ENCODE measurements at places on chromosomes 2 and 18. TPM values are rescaled to one million over a fixed set of nuclear protein-coding genes. Genes with fewer than 3 reads are reported as not detected.

DNA sequence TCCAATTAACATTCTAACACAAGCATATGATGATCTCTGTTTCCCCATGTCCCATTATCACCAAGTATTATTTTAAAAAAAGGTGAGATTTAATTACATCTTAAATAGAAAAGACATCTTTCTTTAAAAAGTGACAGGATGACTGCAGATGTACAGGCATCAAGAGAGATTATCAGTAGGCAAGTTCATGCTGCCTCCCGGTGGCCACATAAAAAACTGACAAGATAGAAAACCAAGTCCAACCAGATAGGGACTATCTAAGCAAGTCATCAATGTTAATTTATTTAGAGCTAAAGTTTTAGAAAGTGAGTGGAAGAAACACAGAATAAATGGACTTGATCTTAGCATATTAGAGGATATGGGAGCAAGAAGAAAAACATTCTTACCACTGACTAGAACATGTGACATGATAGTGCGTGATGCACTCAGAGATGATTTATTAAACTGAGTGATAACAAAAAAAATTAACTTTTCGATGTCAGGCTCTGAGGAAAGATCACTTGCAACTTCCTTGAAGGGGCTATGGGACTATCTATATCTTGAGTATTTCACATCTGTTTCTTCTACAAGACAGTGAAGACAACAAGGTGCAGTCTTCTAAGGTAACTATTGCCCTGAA, 5.4 kb upstream of the TDRD15 start:
- DNase-seq = no peak

GRCh38 chr2:77086051-77086450, 436.1 kb downstream of the LRRTM4 start:
- DNase-seq = no peak

DNA sequence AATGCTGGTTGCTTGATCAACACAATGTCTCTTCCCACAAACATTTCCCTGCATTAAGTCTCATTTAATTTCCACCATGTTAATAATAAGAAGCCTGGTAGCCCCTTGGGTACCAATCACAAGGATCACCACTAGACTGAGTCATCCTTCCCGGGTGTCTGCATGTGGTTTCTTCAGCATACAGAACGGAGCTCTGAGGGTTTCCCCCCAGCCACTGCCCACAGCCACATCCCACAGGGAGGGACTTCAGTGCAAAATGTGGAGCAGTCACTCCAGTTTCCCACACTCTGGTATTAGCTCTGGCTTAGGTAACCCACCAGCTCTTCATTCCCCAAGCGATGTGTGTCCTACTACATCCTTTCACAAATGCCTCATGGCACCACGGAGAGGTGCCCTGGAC, 42.7 kb upstream of the POLE4 start:
- DNase-seq = no peak

- no peak for DNase-seq
These were observed 164.2 kb downstream of the ANTXR1 start for GRCh38 chr2:69177063-69177771.

VAMP5 gene
- 33.8 TPM for polyA plus RNA-seq

DNA sequence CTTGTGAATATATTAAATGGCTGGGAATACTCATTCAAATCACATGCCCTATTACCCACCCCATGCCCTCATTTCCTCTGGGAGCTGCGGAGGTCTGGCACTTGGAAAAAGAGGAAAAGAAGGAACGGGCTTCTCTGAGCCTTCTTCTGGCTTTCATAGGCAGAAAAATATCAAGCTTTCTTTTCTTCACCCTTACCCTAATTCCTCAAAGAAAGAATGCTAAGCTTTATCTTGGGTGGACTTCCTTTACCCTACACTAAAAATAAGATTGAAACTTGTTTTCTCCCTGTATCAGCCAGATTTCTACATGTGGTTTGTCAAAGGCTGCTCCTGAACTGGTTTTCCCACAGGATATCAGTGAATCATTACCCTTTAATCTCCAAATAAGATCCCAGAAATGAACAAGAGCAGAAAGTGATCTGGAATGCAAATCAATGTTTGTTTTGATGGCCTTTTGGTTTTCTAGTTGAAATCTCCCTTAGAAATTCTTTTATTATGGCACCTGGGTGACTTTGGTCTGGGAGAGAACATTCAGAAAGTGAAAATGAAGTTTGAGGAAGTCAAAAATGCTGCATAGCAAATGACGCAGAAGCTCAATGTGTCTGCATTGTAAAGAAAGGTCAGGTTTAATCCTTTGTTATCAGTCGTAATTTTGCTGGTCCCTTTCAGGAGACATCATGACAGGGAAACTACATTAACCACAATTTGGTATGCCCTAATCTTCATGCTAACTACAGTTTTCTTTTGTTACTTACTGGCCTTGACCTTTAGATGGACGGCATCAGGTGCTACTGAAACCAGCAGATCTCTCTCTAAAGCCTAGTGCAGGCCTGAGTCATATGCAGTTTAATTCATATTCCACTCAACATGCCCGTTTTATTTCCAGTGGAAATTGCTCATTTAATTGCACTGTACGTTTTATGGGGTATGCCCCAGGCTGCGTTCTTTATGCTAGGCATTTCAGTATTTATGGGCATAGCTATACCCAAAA, 46.6 kb upstream of the HNRNPA3 start:
- peak; percentile 46 for DNase-seq

EPC2 gene
- 56.7 TPM for polyA plus RNA-seq

- no peak for DNase-seq
These were observed 90.4 kb downstream of the TMEM247 start for GRCh38 chr2:46569766-46570165.

GRCh38 chr2:162462911-162463310, 119.0 kb downstream of the GCA start:
- DNase-seq = no peak

DNA sequence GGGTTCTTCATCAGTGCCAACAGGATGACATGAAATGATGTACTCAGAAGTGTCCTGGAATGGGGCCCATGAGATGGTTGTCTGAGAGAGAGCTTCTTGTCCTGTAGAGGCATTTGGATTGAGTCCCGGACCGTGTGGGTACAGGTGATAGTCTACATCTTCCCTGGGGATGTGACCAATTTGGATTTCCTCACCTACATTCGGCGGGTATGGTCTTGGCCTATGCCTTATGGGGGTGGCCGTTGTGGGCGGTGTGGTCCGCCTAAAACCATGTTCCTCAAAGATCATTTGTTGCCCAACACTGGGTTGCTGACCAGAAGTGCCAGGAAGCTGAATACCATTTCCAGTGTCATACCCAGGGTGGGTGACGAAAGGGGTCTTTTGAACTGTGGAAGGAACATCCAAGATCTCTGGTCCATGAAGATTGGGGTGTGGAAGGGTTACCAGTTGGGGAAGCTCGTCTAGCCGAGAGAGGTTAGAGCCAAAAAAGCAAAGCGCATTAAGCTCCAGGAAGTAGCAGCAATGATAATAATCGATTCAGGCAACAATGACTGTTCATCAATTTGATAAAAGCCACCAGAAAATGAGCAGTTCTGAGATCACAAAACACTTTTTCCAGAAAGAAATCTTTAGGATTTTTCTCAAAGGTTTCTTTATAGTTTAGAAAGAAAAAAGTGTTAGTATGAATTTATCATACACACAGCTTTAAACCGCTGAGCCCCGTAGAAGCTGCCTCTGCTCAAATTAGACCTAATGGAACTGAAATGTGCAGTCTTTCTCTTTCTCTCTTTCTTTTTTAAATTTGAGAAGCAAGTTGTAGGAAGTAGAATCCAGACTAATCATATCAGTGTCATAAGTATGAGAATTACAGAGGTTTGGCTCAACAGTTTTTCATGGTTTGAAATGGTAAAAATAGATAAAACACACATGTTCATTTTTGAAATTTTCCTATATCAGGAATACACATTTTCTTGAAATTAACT, 60.3 kb downstream of the ATIC start:
- DNase-seq = no peak

- peak; percentile 64 for DNase-seq
These were observed 1.8 kb upstream of the ID2 start for GRCh38 chr2:8679827-8680731.

GRCh38 chr2:205717999-205718398, 35.7 kb downstream of the NRP2 start:
- DNase-seq = no peak

DNA sequence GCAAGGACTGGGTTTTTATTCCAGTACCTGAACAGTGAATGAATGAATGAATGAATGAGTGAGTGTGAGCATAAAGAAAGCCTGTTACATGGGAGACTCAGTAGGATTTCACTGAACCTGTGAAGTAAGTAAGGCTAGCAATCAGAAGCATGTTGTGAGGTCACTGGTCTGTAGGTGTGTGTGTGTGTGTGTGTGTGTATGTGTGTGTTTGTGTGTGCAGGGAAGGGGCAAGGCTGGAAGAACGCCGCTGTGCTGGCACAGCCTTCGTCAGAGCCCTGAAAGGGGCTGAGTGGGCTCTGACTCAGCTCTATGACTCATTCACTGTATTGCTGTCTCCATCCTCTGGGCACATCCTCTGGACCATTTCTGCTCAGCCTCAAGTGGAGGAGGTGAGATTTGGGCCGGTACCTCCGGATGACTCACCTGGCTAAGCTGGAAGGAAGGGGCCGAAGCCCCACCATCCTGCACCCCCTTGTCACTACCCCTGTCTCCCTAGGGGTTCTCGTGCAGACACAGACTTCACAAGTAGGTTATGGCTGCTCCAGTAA, 51.4 kb upstream of the MRPL33 start:
- DNase-seq = no peak

DHRS9 gene
- polyA plus RNA-seq = 0.68 TPM

CXCR4 gene
- 45.7 TPM for polyA plus RNA-seq

DNA sequence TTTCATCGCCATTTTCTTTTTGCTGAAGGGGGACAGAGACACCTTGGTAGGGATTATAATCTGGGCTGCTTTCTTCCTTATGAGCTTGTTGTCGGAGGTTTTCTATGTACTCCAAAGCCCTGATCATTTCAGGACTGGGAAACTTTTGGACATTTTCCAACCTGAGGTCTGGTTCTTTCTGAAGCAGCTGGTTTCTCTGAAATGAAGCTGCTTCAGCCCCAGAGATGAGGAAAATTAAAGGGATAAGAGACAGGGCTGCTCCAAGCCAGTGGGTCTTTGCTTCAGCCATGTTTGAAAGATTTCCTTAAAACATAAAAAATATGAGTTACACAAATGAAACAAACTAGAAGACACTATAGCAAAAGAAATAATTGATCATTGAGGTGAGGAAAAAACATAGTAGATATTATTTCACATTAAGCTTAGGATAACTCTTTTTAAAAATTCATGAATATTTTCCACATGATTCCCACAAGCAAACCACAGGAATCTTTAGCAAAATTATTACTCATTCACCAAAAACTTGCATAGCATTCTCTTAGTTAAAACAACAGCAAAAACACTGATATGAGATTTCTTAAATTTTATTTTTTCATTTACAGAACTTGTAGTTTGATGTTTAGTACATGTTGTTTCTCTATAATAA, 3.0 kb downstream of the SCG2 start:
- DNase-seq = no peak

DNA sequence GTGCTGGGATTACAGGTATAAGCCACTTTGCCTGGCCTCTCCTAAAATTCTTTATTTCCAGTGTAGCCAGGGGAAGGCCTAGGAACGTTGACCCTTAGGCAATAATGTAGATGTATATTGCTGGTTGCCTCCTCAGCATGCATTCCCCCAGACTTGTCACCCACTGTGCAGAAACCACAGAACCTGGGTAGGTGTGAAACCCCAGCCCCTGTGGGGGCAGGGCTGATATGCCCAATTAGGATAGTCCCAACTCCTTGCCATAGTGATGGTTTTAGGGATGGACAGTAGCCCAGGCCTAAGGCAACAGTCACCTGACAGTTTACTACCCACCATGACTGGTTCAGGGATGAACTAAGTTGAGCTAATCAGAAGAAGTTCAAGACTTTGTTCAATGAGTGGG, 57.7 kb downstream of the TMEM247 start:
- DNase-seq = no peak

INPP1 gene
- polyA plus RNA-seq = 18.6 TPM

GKN1 gene
- polyA plus RNA-seq = not detected

- DNase-seq = no peak
These were observed 26.1 kb downstream of the STK17B start for GRCh38 chr2:196145256-196145655.

DNA sequence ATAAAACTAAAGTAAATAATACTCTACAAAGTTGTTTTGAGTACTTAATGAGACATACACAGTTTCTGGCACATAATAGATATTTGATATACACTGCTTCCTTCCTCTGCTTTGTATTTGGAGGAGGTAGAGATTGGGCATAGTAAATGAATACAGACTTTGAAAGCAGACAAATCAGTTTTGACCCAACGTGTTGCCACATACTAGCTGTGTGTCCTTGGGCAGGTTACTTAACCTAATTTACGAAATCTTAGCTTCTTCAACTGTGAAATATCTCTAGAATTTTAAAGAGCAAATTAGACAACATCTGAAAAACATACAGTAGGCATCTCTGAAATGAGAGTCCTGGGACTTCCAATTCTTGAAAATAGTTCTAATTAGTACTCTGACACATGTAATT, 425.4 kb downstream of the TGIF1 start:
- DNase-seq = no peak

GRCh38 chr2:67234440-67234839, 162.7 kb upstream of the ETAA1 start:
- no peak for DNase-seq

- no peak for DNase-seq
These were observed 3.0 kb upstream of the ASB1 start for GRCh38 chr2:238423561-238424312.

DNA sequence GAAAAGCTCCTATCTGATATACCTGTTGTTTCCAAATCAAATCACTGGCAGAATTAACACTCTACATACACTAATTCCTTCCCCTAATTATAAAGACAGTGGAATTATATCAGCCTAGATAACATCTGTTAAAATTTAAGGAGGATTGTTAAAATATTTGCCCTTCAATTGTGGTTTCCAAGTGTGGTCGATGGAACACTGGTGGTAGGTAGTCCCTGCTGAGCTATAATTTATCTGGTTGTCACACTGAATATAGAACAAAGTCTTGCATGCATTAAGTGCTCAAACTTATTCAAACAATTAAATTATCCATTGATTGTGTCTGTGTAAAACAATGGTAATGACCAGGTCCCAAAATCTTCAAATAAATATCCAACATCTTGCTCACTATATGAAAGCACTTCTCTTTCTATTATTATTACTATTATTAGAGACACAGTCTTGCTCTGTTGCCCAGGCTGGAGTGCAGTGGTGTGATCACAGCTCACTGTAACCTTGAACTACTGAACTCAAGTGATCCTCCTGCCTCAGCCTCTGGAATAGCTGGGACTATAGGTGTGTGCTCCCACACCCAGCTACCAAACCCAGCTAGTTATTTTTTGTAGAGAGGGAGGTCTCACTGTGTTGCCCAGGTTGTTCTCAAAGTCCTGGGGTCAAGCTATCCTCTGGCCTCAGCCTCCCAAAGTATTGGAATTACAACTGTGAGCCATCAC, 12.0 kb downstream of the CDH2 start:
- no peak for DNase-seq

MRO gene
- 2.2 TPM for polyA plus RNA-seq

CROCC2 gene
- polyA plus RNA-seq = 0.10 TPM

NAB1 gene
- polyA plus RNA-seq = 75.5 TPM

GRCh38 chr2:216791303-216791702, 68.6 kb downstream of the TNP1 start:
- no peak for DNase-seq

MFF gene
- 156 TPM for polyA plus RNA-seq
